Glutamatergic neuron (in vitro differentiated cells): ENCODE measurements at places on chromosomes 2 and 18.
A peak's percentile ranks its signal among the peaks of the same experiment; 100 is the strongest.

DNA sequence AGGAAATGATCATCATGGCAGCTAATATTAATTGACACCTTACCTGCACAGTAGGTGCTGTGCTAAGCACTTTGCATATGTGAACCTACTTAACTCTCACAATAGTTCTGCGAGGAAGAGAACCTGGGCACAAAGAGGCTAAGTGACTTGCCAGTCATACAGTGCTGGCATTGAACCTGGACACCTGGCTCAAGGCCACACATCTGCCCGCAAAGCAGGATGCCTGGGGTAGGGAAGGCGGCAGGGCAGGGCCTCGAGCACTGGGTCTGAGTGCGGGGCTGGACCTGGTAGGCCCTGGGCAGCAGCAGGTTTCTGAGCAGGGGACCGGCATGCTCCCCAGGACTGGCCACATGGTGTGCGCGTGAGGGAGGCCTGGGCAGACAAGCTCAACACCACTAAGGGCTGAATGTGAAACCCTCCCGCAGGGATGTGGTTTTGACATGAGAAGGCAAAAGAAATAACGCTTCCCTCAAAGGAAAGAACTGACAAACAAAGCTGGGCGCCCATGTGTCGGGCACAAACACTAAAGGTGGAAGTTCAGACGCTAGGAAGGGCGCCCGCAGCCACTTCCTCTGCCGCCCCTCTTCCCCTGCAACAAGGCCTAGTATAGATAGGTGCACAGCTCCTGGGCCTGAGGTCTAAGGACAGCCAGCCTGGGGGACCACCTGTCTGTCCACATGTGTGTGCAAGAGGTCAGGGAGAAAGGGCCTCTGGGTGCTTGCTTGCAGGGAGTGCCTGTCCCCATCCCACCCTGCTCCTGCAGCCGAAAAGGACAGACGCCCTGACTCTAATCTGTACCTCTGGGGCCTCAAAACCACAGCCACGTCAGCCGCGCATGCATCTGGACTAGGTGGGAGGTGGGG, 92.5 kb downstream of the ZFP36L2 start:
- DNase-seq: peak; percentile 14

DNA sequence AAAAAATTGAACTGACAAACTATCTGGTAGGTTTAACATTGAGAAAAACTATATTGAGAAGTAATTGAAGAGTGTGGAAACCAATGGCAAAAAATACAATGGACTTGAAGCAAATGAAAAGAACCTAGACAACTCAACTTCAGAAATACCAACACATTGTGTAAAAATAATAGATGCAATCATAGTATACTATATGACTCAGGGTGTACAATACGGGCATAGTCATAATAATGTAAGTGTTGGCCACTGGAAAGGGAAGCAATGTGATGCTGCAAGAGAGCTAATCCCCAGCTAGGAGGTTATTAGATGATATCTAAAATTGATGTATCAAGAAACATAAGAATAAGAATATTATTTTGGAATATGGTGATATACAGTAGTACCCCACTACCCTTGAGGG, 45.3 kb downstream of the SMAD7 start:
- DNase-seq: no peak

GRCh38 chr2:41621095-41621494, 426.7 kb upstream of the PKDCC start:
- DNase-seq: peak; percentile 26

DNA sequence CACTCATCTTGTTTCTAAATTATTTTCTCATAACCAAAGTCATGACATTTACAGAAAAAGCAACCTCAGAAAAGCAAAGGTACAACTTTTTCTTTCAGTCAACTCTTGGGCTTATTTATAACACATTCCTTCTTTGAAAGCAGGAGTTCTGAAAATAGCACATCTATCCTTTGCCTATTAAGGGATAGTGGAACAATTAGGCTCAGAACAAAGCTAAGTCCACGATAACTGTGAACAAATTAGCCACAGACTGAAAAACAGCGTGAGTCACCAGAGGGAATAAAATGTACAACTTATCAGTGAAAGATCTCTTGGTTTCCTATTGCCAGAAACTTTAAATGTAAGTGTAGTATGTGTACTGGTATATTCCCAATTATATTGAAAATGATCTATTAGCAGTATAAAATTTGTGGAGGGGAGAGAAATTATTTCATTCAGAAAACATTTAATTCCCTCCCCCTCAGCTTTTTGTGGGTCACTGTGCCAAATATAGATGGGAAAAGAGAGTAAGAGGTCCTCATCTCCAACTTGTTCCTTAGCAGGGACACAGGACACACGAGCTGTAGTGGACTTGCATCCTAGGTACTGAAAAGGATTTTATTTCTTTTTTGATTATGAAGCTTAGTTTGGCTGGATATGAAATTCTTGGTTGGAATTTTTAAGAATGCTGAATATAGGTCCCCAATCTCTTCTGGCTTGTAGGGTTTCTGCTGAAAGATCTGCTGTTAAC, 15.4 kb upstream of the MATN3 start:
- no peak for DNase-seq

- no peak for DNase-seq
Observed at GRCh38 chr2:184875911-184876310, 277.6 kb downstream of the ZNF804A start.

GRCh38 chr2:218644721-218645120, 14.7 kb downstream of the ZNF142 start:
- no peak for DNase-seq

GRCh38 chr2:215685238-215685990, 249.5 kb upstream of the FN1 start:
- DNase-seq: no peak

GRCh38 chr2:108809936-108810335, 23.4 kb downstream of the CCDC138 start:
- no peak for DNase-seq

DNA sequence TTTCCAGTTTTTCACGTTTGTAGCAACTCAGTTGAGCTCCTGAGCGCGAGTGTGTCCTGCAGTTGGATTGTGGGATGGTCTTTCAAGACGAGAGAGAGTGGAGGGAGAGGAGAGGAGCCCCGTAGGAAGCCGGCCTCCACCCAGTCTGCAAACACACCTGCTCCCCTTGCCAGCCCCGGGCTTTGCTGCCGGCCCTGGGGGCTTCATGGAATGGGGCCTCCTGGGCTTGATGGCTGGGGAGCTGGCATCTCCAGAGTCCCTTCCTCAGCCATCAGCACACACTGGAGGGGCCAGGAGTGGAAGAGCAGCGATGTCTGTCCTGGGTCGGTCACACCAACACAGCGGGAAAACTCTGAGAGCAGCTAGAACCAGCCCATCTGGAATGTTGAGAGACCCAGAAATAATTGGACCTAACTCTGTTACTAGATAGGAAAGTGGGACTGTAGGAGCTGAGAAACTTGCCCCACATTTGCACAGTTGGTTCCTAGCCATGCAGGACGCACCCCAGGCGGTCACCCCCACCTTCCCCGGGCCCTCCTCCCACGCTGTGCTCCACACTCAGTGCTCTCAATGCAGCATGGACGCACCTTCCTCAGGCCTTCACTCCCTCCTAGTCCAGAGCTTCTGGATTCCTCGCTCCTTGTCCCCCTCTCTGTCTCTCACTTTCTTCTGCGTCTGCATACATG, 69.6 kb downstream of the PTGR3 start:
- DNase-seq: no peak

- DNase-seq: peak; percentile 66
Observed at GRCh38 chr2:113277474-113278072, 1.1 kb downstream of the PAX8 start.

- DNase-seq: no peak
Observed at GRCh38 chr2:237153181-237153580, 67.5 kb downstream of the COPS8 start.

DNA sequence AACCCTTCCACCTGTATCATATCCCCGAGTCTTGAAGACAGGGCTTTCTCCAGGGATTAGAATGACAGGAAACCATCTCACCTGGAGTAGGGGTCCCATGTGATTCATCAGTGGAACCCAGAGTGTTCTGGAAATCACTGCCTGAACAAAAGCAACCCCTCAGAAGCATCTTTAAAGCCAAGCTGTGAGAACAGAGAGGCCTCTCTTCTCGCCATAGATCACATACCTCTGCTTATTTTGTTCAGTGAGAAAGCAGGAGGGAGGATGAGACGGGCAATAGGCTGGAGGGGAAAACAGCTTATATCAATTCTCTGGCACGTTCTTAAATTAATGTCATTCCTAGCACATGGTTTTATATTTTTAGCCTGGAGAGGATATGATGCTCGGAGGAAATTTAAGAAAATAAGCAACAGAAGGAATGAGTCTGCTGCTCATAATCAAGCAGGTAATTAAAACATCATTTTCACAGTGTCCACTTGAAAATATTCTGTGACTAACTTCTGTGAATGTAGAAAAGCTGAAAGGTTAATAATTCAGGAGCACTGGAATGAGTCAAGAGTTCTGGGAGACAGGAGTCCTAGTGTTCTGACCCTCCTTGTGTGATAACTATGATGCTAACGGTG, 213.6 kb upstream of the SP5 start:
- no peak for DNase-seq

DNA sequence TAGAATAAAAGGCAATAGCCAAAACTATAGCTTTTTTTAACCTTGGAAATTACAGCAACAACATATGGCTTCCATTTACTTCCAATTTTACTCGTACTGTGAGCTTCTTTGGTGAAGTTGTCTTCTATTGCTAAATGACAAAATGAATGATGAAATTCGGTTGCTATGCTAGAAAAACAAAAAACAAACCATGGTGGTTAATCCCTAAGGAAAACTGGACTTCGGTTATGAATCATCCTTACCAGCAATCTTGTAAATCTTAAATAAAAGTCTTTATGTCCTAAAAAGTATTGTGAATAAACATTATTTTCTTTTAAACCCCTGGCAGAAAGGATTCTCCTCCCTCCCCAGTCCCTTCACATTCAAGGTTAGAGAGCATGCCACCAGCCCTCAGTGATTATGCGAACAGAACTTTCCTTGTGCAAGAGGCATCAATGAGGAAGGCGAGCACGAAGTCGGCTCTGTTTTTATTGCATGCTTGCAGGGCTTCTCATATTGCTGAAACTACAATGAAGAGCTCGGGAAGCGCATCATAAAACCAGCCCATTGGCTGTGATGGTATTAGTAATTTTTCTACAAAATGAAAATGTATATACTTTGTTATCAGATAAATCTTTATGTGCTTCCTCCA, 62.9 kb downstream of the ZNF521 start:
- no peak for DNase-seq

DNA sequence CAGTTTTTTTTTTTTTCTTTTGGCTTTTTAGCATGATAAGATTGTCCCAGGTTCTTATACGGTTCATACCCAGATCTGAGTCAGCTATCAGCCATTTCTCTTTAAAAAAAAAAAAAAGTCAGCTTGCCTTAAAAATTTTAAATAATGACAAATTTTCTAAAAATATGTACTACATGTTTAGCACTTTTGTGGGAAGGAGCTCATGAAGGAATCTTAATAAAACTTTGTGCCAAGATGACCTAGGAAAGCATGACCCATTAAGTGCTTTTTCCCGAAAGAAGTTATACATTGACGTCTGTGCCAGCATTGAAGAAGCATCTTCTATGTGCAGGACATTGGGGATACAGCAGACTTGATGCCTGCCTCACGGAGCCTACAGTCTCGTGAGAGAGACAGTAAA, 4.5 kb upstream of the RBMS1 start:
- DNase-seq: no peak

DNA sequence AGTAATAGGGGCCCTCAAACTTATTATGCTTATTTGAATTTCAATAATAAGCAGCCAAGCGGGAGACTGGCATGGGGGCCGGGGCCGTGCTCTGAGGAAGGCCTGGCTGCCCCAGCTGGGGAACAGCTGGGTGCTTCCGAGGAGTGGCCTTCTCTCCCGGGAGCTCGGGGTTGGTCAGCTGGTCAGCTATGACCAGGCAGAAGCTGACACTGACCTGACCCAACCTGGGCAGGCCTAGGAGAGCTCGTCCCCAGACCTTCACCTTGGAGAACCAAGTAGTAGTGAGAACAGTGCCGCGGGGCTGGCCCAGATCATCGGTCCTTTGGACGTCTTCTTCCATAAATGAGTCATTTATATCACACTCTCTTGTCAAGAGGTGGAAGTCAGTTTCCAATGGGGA, 36.1 kb downstream of the RRM2 start:
- no peak for DNase-seq

GRCh38 chr18:29217124-29217915, 1040.4 kb upstream of the CDH2 start:
- no peak for DNase-seq

GRCh38 chr18:57296336-57296735, 56.0 kb upstream of the ST8SIA3 start:
- no peak for DNase-seq

DNA sequence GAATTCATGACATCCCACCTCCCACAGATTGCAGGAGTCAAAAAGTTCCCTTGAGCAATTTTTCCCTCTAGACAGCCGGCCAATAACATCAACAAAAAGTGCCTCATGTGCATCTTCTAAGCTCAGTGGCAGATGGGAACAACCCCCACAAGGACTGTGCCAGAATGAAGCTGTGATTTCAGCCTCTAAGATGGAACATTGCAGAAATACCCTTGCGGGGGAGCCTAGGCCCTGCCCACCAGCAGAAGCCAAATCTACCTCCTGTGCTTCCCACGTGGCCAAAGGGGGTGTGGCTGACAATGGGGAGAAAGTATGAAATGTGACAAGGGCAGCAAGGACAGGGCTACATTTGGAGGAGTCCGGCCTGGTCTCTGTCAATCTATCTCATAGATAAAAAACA, 482.3 kb downstream of the TGIF1 start:
- peak; percentile 35 for DNase-seq

DNA sequence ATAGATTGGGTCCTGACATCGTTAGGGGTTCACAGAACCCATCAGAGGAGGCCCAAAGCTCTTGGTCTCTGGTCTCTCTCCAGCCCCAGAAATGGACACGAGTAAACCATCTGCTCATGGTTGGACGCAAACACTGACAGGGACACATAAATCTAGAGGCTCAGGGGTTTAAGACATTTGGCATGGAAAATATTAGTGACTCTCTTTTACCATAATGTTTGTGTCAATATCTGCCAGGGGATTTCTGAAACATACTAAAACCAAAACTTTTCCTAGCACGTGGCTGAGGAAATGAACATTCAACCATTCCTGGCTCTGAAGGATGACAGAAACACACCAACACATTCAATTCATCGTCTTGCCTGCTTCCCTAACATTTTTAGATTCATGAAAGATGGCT, 226.2 kb downstream of the SP3 start:
- DNase-seq: no peak
